ENCODE measurements at places on chromosomes 3 and 15.

DNA sequence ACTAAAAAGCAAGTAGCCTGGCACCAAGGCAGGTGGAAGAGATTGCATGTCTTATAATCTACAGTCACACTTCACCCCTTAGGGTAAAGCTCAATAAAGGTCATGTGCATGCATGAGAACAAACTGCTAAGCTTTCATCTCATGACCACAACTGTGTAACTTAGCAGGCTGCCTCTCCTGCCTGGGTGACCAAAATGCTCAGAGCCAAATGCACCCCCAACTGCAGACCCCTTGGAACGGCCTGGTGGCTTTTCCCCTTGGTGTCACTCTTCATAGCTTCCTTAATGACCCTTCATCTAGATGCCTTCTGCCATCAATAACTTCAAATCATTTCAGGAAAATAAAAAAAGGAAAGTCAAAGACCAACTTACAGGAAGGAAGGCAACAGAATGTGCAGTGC is 88.1 kb downstream of the ADAMTS17 start:
- no peak for DNase-seq

DNA sequence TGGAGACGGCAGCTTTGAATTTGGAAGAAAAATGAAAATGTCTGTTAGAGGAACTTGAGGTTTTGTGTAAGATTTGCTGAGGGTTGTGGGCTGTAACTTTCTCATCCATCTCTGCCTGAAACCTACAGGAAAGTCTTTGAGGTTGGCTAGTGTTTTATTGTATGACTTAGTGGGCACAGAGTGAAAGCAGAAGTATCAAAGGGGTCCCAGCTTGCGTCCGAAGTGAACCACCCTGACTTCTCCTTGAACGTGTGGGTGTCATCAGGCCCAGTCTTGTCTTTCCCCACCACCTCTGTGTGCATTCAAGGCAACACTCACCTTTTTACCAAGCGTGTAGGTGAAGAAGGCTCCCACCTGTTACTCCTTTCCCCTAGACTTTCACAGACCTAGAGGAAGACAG is 682.1 kb upstream of the CFAP20DC start:
- DNase-seq = no peak

DNA sequence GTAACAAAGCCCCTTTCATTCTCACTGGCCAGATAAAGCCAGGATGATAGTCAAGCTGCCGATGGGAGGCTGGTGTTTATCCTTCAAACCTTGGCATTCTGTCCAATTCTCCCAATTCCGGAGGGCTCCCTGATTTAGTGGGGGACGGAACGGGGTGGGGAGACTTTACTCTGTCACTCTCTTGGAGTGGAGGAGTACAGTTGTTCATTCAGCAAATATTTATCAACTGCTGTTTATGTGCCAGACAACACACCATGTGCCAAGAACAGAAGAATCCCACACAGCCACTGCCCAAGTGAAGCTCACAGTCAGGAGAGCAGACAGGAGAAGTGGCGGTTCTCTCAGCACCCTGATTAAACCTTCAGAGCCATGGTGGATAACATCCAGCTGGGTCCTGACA is 63.3 kb downstream of the WNT5A start:
- DNase-seq = no peak

- no peak for DNase-seq
Observed at GRCh38 chr3:147008886-147009285, 397.5 kb downstream of the ZIC4 start.

GRCh38 chr15:65208647-65209046 is 2.6 kb downstream of the CILP start:
- DNase-seq = no peak

GRCh38 chr15:29734917-29735572 is 87.2 kb downstream of the TJP1 start:
- DNase-seq = no peak

- DNase-seq = no peak
Observed at GRCh38 chr15:51424780-51425179, 83.3 kb downstream of the GLDN start.

DNA sequence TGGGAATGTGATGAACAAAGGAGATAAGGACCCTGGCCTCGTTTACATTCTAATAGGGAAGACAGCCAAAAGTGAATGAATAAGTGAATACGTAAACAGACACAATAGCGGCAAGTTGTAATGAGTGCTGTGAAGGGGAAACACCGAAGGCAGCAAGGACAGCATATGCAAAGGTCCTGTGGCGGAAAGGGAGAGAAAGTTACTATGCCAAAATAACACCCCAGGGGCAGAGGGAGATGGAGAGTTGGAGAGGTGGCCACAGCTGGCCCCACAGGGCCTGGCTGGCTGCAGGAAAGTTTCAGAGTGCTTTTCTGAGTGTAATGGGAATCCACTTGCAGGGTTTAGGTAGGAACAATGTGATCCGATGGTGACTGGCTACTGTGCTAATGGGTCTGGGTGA is 91.9 kb downstream of the SLCO3A1 start:
- no peak for DNase-seq

GRCh38 chr15:69074843-69075224 is 60.3 kb downstream of the NOX5 start:
- DNase-seq = no peak

DNA sequence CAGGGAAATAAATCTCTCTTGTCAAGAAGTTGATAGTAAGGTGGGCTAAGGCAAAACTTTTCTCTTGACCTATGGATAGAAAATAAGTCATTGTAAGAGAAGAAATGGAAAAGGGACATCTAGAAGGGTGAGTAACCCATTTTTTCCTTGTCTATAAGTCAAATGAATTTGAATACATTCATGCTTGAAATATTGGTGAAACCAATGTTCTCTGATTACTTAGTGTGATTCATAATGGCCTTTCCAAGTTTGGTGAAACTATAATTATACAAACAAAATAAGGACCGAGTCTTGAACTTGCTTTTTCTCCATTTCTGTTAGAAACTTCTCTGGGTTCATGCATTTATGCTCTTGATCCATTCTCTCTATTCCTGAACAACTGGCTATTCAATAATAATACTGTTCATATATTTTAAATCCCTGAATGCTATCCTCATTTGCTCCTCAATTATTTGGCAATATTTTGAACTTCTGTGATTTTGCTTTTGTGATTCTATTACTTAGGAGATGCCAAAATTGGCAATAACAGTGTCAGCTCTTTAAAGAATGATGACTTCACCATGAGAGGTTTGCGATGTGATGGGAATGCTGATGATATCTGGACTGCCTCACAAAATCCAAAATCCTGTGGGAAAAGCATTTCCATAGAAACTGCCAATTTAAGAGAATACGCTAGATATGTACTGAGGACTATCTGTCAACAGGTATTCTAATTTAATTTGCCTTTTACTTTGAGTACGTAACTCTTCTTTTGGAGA is 12.3 kb downstream of the P2RY12 start:
- no peak for DNase-seq

- DNase-seq = no peak
Observed at GRCh38 chr15:85545185-85545584, 164.8 kb downstream of the AKAP13 start.

DNA sequence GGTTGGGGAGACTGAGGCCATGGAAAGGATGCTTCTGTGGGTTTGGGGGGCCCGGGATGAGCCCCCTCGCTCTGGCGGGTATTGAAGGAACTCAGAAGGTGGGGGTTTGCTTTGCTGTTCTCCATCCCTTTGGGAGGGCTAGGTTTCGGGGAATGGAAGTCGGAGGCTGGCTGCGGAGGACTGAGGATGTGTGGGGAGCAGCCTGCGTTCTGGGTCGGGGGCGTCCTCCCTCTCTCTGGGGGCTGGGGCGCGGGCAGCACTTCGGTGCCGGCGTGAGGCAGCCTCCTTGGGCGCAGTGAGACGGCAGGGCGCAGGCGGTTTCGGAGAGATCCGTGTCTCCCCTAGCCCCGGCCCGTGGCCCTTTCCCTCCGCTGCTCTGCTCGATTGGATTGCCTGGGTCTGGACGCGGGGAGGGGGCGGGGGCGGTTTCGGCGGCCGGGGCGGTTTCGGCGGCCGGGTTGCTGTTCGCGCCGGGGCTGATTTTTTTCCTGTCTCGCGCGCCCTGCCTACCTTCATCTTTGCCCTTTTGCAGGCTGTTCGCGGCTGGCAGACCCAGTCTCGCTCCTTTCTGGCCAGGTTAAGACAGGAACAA is 1.4 kb downstream of the PTPRG start:
- DNase-seq = peak; percentile 7

GRCh38 chr15:38828031-38828532 is 263.5 kb upstream of the RASGRP1 start:
- no peak for DNase-seq

- no peak for DNase-seq
Observed at GRCh38 chr15:98398056-98398455, 250.3 kb upstream of the IGF1R start.

DNA sequence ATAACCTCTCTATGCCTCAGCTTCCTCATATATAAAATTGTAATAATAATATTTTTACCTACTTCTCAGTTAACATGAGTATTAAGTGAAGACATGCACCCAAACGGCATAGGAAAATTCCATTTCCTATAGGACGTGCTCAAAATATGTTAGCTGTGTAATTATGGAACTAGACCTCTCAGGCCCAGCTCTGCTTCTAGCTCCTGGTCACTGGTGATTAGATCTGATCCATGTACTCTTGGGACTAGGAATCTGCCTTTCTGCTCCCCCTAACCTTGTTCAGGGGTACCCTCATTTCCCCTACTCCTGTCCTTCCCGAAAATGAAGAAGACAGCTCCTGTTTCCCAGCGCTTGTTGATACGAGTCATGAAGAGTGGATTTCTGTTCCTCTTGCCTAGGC is 29.6 kb downstream of the TF start:
- DNase-seq = no peak

- no peak for DNase-seq
Observed at GRCh38 chr15:90946538-90946937, 8.1 kb upstream of the RCCD1 start.

DNA sequence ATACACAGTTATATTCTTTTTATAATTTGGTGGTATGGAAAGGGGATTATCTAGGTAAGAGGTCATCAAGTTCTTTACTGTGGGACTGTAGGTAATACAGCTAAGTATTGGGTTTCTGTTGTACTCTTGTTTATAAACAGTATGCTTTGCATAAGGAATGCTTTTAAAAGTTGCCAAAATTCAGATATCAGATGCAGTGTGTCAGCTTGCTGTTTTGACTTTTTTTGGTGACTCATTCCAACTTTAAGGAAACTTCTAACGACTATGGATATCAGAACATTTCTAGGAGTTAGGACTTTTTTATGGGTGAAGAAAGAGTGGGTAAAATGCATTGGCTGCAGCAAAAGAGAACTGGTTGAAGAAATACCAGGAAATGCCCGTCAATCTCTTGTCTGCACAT is 2.8 kb downstream of the SCAANT1 start:
- DNase-seq = no peak

DNA sequence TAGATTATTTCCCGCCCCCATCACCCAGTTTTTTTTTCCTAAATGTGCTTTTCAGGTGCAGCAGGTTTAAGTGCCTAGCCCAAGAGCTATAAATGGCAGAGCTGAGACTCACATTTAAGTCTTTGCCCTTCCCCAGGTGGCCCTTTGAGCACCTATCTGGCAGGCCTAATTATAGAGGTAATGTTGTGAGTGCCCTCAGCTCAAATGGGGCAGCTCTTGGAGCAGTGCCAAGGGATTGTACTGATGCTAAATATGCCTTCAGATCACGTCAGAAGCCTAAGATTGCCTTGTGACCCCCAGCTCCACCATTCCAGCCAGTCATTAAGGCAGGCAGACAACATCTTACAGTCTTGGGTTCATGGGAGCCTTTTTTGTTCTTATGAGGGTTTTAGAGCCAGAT is 159.5 kb downstream of the RPLP1 start:
- DNase-seq = peak; percentile 96

DNA sequence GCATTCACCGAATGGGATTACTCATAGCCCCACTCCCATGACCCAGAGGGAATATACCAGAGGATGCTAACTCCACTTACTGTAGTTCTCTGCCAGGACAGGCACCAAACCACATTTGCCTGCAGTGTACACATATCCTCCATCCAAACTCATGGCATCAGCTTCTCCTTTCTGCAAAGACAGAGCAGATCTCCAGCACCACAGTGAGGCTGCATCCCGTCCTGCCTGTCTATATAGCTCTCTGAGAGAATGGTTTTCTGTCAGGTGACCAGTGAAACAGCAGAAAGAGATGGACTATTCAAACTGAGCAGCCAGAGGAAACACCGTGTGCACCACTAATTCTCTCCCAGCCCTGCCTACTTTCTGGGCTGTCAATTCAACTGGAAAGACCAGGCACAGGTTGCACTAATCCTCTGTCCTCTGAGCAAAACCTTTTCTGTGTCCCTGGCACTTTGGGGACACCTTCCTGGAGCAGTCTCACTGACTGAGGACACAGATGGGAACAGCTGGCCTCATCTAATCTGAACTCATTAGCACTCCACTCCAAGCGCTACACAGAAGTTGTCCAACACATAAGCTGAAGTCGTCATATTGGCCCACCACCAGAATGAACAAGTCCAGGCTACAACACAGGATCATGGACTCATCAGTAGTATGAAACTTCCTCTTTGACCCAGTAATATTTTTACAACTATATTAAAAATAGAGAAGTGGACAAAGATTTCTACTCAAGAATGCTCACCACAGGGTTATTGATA is 17.3 kb downstream of the LTF start:
- no peak for DNase-seq

DNA sequence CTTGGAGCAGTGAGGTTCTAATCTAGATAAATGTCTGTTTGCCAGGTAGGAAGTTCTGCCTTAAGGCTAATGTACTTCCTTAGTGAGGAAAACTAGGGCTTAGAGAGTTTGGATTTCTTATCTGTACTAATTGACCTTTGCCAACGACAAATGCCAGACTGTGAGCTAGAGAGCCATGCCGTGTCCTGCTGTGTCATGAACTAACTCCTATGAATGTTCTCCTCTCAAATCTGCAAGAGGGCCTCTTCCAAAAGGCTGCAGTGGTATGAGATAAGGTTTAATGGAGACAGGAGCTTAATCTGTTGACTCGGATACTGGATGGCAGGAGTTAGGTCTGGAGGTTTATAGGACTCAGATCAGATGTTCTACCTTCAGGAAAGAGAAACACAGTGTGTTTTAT is 524.9 kb downstream of the NTRK3 start:
- no peak for DNase-seq

GRCh38 chr3:43854283-43854682 is 163.5 kb downstream of the ABHD5 start:
- no peak for DNase-seq

- no peak for DNase-seq
Observed at GRCh38 chr3:38580450-38581382, 68.8 kb downstream of the SCN5A start.

DNA sequence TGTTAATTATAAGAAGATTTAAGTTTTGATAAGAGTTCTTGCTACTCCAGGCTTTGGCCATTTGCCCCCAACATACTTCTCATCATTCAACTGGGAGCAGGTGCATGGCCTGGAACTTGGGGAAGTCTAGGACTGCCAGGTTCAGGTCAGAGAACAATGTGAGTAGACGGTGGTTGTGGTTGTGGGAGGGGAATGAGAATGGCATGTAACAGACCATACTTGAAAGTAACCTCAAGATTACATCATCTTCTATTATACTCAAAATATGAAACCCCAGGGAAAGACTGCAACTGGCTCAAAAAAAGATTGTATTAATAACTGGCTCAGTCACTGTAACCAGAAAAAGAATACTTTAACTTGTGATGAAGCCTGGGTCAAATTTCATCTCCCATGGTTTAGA is 364.9 kb upstream of the DPPA4 start:
- no peak for DNase-seq

Data from RPMI8226 (cell line).